Nucleus accumbens (tissue), 56 donors: ENCODE measurements at places on chromosomes 16 and 17.

DNA sequence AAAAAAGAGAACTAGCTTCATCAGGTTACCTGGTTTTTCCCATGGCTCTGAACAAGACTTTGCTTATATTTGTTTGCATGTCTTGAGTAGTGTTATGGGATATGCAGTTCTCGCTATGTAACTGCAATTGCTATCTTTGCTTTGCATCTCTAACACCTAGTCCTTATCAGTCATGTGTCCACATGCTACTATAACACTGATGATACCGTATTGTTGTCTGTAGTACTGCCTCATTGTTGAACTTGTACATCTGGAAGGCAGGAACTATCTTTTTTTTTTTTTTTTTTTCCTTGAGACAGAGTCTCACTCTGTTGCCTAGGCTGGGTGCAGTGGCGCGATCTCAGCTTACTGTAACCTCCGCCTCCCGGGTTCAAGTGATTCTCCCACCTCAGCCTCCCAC lies 2.5 kb downstream of the PSME3 start:
- no peak for DNase-seq

DNA sequence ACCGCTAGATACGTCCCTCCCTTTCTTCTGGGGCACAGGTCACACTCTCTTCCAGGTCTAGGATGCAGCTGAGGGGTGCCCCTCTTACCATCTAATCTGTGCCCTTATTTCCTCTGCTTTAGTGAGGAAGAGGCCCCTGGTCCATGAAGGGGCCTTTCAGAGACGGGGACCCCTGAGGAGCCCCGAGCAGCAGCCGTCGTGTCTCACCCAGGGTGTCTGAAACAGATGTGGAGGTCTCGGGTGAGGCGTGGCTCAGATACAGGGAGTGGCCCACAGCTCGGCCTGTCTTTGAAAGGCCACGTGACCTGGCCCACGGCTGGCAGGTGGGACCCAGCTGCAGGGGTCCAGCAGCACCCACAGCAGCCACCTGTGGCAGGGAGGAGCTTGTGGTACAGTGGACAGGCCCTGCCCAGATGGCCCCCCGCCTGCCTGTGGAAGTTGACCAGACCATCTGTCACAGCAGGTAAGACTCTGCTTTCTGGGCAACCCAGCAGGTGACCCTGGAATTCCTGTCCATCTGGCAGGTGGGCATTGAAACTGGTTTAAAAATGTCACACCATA lies 15.6 kb downstream of the SCGB1C2 start:
- DNase-seq = no peak

DNA sequence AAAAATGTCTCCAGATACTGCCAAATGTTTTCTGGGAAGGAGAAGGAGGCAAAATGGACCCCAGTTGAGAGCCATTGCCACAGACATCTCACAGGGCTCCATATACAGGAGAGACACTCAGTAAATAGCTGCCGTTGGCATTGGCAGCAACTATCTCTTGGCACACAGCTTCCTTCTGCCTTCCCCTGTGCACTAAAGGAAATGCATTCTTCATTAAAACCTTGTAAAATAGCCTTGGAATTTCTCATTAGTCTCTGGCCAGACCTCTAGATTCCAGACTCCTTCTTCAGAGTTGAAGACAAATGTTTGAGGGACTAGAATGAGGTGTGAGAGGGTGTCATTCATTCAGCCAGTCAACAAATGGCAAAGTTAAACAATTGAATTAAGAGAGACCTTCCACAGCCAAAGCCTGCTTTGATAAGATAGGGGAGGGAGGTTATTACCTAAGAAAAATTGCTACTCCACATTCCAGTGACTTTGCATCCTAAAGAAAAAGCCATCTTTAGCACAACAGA lies 223.9 kb upstream of the HS3ST3A1 start:
- no peak for DNase-seq

GRCh38 chr16:85564277-85565051 lies 48.7 kb upstream of the GSE1 start:
- no peak for DNase-seq

- no peak for DNase-seq
Measured at GRCh38 chr17:41537990-41538389, 9.9 kb upstream of the KRT19 start.

DNA sequence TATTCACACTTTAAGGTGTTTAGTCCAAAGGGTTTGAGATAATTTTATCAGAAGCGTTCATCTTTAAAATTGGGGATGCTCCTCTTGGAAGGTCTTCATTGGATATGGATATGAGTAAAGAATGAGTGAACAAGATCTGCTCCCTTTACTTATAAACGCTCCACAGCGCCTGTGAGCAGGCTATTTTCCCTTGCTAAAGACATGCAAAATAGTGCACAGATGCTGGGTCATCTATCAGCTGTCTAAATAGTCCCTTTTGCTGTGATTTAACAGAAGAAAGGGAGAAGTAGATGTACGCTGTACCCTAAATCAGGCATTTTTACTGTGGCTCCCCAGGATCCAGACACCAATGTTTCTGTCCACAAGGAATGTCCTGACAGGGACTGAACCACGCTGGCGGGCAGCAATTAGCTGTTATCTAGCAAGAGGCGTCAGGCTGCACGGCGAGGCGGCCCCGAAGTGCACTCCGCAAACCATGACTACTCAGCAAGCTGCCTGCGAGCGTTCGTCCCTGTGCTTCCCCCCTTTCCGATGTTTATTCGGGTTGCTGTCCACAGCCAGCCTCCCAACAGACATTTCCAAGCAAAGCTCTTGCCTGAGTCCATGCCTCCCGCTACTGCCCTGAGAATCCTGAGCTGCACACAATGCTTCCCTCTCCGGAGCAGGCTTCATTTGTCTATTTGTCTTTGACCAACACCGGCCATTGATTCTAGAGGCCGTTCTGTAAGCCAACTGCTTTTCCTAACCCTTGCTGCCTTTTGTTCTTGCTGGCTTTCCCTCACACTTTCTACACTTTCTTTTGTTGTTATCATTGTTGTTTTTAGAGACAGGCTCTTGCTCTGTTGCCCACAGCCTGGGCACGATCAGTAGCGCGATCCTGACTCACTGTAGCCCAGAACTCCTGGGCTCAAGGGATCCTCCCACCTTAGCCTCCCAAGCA lies 55.7 kb upstream of the CNEP1R1 start:
- no peak for DNase-seq

GRCh38 chr17:76830987-76831715 lies 37.1 kb upstream of the MGAT5B start:
- no peak for DNase-seq

GRCh38 chr17:82978765-82979349 lies 100.6 kb upstream of the METRNL start:
- DNase-seq = no peak

GRCh38 chr16:11128211-11129141 lies 127.5 kb downstream of the SOCS1 start:
- DNase-seq = no peak

- DNase-seq = no peak
Measured at GRCh38 chr17:79083191-79083971, 8.8 kb downstream of the ENGASE start.

GRCh38 chr17:4940555-4941318 lies 669 bp downstream of the RNF167 start:
- DNase-seq = no peak

DNA sequence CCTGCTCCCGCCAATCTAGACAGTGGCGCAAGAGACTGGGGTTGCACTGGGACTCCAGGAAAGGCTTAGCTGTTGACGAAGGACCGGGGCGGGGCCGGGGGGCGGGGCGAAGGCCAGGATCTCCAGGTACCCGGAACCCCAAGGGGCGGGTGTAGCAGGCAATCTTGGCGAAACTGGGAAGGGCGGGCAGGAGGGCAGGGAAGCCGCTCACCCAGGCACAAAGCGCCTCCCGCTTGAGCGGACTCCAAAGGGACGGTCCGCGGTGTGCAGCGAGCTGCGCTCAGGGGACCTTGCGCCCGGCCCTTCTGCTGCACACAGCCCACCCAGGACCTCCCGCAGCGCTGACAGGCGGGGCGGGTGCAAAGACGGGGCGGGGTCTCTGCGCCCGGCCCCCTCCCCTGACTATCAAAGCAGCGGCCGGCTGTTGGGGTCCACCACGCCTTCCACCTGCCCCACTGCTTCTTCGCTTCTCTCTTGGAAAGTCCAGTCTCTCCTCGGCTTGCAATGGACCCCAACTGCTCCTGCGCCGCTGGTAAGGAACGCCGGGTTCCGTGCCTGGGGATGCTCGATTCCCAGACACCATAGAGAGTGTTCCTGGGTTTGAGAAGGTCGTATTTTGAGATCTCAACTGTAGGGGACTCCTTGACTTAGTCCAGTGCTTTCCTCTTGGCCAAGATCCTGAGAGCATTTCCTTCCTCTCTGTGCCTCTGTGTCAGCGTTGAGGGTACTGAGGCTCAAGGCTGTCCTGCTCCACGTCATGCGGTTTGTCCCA lies at the start of gene MT1F:
Gene MT1F (plus strand): TSS at position 405 of the 772 bp plus-strand sequence. CDS start 100 bp downstream, at position 505.
- DNase-seq = peak; percentile 76

GRCh38 chr17:82449131-82449882 lies 1.2 kb downstream of the CYBC1 start:
- no peak for DNase-seq

- DNase-seq = peak; percentile 39
Measured at GRCh38 chr17:7177191-7177953, 1.8 kb downstream of the ASGR1 start.

DNA sequence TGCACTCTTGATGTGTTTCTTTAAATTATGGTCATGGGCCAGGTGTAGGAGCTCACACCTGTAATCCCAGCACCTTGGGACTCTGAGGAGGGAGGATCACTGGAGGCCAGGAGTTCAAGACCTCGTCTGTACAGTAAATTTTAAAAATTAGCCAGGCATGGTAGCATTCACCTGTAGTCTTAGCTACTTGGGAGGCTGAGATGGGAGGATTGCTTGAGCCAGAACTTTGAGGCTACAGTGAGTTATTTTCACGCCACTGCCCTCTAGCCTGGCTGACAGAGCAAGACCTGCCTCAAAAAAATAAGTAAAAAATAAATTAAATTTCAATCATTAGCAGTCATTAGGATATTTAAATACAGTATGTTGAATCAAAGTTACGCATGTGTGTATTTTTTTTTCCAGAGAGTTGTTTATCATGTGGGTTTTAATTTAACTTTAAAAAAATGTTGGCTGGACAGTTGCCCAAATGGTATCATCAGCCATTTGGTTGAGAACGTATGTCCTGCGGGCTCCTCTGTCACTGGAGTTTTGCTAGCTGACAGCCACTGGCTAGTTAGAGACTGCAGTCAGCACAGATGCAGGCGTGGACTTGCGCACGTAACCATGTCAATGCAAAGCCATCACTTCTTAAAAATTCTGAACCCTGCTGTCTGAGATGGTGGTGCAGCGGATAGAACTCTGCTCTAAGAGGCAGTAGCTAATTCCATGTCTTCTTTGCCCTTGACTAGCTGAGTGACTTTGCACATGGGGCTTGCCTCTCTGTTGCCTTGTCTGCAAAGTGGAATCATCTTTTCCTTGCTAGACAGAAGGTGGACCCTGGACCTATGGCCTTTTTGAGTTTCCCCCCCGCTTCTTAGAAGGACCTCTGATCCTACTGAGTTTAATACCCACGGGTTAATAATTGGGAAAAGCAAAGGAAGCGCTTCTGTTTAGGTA lies 40.0 kb downstream of the MAPT start:
- no peak for DNase-seq

- DNase-seq = no peak
Measured at GRCh38 chr16:20675488-20676267, 21.8 kb downstream of the ACSM1 start.
